ENCODE measurements at places on chromosomes 7 and 10.

GRCh38 chr10:73449113-73449512 lies 15.8 kb upstream of the MSS51 start:
- DNase-seq, result no peak

DNA sequence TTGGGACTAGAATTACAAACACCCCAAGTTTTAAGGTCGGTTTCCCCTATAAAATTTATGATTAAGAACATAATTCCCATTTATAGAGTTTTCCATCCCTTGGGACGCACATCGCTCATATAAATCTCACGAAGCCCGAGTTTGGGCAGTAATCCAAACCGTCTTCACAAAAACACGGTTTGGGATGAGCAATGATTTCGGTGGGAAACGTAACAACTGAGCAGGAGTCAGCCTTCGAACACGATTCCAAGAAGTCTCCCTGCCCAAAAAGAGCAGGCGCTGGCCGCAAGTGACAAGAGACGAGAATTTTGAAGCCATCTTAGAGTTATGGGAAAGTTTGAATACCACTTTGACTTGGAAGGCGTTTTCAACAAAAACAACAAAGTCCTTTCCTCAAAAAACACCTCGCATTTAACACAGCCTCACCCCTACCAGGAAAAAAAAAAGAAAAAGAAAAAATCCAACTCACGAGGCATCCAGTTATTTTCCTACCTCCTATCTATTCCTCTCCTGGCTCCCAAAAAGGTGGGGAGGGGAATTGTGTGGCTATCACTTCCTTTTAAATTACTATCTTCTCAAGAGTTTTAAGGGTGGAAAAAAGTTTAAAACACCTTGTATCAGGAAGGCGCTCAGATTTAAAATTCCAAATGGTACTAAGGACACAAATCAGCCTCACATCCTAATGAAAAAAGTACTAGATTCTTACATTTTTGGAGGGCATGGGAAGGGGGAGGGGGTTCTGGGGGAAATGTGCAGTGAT lies 1.6 kb downstream of the SEPHS1 start:
- DNase-seq, result peak; percentile 12

GRCh38 chr7:134831862-134832261 lies 52.4 kb downstream of the CALD1 start:
- no peak for DNase-seq

GRCh38 chr10:44459671-44460070 lies 74.8 kb upstream of the CXCL12 start:
- DNase-seq, result no peak

DNA sequence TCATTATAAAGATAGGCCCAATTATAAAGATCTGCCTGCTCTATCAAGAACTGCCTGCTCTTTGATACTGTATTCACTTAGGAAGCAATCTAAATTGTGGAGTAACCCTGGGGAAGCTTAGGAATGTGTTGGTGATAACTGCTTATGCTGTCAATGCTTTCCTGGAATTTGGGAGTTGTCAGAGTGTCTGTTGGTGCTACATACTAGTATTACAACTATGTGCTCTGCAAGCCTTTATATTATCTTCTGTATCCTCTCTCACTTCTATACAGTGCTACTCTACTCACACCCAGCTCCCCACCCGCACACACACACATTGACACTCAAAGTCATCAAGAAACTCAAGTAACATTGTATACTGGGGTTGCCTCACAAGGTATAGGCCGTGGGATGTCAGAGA lies 6.1 kb downstream of the ZNF277 start:
- DNase-seq, result no peak

GRCh38 chr10:120735773-120736371 lies 115.3 kb upstream of the WDR11 start:
- DNase-seq, result no peak

- DNase-seq, result no peak
Measured at GRCh38 chr10:117334066-117334465, 41.2 kb downstream of the PDZD8 start.

GRCh38 chr10:4736183-4736582 lies 89.8 kb upstream of the AKR1E2 start:
- no peak for DNase-seq

GRCh38 chr7:38195804-38196595 lies 18.0 kb downstream of the STARD3NL start:
- no peak for DNase-seq

GRCh38 chr7:36311539-36311938 lies 78.1 kb upstream of the ANLN start:
- no peak for DNase-seq

DNA sequence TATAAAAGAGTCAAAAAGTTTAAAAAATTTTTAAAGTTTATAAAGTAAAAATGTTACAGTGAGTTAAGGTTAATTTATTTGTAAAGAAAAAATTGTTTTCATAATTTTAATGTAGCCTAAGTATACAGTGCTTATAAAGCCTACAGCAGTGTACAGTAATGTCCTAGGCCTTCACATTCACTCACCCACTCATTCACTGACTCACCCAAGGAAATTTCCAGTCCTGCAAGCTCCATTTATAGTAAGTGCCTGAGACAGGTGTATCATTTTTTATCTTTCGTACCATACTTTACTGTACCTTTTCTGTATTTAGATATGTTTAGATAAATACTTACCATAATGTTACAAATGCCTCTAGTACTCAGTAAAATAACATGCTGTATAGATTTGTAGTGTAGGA lies 269.7 kb upstream of the PHF14 start:
- no peak for DNase-seq

DNA sequence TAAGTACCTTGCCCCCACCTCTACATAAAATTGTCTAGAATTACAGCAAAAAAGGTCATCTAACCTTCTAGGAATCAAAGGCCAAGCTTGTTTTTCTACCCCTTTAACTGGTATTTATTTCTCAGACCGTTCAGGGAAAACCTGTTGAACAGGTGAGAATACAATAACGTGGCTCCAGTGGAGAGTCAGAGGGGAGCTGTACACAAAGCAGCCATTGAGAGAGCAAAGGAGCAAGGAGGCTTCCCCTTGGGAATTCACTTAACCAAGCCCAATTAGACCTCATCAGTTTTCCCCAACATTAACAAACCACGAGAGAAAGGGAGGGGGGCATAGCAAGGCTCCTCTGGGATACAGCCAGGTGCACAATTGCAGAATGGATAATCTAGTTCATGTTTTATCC lies 101.9 kb downstream of the ELMO1 start:
- DNase-seq, result no peak

DNA sequence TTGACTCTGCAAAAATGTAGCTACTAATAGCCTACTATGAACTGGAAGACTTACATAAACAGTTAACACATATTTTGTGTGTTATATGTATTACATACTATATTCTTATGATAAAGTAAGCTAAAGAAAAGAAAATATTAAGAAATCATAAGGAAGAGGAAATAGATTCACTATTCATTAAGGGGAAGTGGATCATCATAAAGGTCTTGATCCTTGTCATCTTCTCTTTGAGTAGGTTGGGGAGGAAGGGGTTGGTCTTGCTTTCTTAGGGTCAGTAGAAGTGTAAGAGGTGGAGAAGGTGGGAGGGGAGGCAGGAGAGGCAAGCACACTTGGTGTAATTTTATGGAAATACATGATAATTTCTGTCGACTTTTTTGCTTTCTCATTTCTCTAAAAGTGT lies 81.3 kb downstream of the NAMPT start:
- DNase-seq, result no peak

- DNase-seq, result no peak
Measured at GRCh38 chr7:33928986-33929385, 23.6 kb downstream of the BMPER start.

GRCh38 chr10:123266971-123267370 lies 112.8 kb downstream of the BUB3 start:
- DNase-seq, result no peak

DNA sequence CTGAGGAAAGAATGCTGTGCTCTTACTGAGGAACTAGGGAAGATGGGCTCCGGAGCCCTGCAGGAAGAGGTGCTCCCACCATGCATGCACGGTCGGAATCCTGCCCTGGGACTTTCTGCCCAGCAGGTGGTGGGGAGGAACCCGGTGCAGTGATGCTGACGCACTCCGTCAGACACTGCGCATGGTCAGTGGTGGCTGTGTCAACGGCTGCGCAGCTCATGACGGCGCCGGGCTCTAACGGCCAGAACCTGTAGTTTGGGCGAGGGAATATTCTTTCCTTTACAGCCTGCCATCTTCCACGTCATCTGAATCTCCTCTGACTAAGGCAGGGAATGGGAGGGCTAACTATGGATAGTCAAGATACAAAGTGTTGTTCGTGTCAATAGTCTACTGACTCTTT lies 189.2 kb upstream of the MGMT start:
- no peak for DNase-seq

DNA sequence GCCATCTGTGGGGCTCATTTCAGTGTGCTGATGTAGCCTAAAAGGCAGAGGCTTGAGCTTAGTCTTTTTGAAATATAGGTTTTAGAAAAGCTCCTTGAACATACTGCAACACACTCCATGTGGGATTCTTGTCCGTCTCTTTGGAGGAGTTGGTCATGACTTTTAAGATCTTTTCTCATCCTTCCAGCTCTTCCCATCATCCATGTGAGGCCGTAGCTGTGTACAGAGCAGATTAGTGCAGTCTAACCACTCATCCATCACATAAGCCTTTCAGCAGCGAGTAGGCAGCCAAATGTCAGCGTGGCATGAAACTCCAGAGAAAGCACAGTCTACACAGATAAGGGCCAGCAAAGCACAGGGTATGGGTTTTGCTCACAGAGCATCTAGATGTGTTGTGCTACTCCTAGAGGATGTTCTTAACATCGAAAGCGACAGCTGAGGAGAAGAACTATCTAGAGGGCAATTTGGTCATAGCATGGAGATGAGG lies 28.1 kb upstream of the NPVF start:
- peak; percentile 96 for DNase-seq

Data from NCI-H1694 treated with DMSO at 0.1 percent for 48 hours (cell line).